ENCODE measurements at places on chromosomes 16 and 17.
A peak's percentile ranks its signal among the peaks of the same experiment; 100 is the strongest.

GRCh38 chr17:65389426-65389825 is 172.0 kb downstream of the AXIN2 start:
- no peak for DNase-seq

GRCh38 chr17:79201536-79202227 is 127.1 kb downstream of the ENGASE start:
- no peak for DNase-seq

DNA sequence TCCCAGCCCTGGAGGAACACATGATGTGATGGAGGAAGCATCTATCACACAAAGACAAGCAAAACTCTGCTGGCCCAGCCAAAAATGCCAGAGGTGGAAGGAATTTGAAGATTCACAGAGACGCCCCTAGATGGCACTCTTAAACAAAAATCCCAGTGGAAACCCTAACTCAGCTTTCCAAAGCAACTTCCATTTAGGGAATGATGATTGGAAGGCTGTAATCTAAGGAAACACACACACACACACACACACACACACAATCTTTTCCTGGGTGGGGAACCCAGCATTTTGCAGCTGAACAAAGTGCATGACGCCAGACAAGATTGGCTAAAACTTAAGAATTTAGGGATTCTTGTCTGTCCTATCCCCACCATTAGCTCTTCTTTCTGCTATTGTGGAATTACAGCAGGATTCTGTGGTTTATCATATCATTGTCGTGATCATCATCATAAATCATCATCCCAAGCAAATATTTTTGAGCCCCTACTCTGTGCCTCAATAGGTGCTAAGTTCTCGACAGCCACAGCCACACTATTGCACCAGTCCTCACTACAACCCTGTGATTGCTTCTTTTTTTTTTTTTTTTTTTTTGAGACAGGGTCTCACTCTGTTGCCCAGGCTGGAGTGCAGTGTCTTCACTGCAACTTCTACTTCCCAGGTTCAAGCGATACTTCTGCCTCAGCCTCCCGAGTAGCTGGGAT is 1.6 kb upstream of the LDAF1 start:
- DNase-seq, result peak; percentile 33

DNA sequence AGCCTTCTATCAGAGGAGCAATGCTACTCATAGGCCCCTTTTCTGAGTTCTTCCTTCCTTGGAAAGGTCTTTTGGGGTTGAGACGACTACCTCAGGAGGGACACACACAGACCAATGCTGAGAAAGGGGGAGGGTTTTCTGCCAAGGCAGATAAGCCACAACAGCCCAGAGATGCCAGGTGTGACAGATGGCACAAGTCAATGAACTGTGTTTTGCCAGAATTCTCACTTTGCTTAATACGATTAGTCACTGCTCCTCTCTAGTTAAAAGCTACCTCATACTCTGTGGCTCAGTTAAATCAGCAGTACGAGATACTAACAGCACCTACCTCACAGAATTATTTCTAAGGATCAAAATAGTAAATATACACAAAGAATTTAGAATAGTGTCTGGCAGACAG is 8.0 kb downstream of the BRD7 start:
- DNase-seq, result no peak

GRCh38 chr16:59341368-59341767 is 607.3 kb upstream of the GOT2 start:
- DNase-seq, result no peak

DNA sequence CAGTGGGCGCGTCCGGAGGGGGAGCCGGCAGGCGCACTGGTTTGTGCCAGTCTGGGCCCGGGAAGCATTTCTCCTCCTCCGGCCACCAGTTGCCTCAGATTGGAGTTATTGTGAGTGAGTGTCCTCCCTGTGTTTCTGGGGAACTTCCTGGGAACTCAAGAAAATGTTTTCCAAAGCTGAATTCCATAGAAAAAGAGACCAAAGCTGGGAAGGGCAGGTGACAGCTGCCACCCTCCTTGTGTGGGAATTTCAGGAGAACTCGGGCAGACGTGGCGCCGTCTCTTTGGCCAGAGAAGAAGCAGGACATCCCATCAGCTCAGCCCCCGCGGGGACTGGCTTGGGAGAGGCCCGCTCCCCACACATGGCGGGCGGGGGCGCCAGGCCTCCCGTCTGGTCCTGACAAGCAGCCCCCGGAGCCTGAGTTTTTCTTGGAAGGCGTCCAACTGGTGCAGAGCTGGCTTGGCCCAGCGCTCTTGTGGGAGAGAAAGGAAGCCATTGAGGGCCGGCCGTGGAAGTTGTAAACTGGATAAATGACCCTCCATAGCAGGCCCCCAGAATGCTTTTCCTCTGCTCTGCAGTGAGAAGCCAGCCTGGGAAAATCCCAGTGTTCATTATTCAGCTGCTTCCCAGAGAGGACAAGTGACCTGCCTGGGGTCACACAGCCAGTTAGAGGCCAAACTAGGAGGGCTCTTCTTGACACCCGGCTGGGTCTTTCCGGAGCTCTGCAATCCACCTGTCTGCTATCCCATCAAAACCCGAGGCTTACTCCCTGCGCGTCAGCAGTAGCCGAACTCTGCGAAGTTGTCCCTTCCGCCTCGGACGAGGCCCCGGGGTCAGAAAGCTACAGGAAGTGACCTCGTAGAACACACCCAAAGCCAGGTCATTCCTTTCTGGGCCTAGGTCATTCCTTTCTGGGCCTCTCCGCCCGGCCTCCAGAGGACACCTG is 39.2 kb upstream of the GSE1 start:
- DNase-seq, result peak; percentile 9

GRCh38 chr17:55895112-55895759 is 144.4 kb downstream of the PCTP start:
- DNase-seq, result no peak

DNA sequence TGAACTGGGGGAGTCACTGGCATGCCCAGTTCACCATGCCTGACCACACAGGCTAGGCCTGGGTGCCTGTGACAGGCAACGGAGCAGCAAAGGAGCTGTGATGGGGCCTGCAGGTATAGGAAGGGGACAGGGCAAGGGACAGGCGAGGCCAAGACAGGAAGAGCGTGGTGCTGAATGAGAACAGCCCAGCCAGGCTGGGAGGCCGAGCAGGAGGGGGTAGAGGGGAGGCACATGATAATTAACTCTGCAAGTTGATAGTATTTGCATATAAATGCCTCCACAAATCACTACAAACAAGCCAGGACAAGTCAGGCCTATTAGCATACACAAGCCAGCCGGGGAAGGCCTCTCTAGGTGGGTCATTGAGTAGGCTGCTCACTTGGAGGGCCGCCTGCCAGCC is 7.8 kb downstream of the ZFHX3 start:
- no peak for DNase-seq

GRCh38 chr17:55663400-55663799 is 59.3 kb downstream of the TMEM100 start:
- no peak for DNase-seq

DNA sequence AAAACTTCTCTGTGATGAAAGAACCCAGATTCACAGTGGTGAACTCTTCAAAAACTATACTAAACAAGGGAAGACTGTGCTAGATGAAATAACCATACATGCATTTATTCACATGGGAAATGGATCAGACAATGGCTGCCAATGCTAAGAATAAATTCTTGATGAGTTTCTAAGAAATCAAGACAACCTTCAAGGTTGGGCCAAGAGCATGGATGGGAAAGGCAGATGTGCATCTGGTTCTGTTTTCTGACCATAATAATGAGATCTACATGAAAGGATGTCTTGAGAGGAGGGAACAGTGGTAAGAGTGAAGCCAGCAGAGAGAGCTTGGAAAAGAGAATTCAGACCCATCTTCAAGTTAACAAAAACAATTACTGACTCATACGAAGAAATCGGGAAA is 31.4 kb downstream of the ANKRD11 start:
- no peak for DNase-seq

GRCh38 chr17:67637901-67638641 is 79.7 kb upstream of the NOL11 start:
- no peak for DNase-seq

- peak; percentile 77 for DNase-seq
Observed at GRCh38 chr17:72560303-72561247, 439.8 kb downstream of the SOX9 start.

- DNase-seq, result no peak
Observed at GRCh38 chr17:72097144-72097543, 23.7 kb upstream of the SOX9 start.

DNA sequence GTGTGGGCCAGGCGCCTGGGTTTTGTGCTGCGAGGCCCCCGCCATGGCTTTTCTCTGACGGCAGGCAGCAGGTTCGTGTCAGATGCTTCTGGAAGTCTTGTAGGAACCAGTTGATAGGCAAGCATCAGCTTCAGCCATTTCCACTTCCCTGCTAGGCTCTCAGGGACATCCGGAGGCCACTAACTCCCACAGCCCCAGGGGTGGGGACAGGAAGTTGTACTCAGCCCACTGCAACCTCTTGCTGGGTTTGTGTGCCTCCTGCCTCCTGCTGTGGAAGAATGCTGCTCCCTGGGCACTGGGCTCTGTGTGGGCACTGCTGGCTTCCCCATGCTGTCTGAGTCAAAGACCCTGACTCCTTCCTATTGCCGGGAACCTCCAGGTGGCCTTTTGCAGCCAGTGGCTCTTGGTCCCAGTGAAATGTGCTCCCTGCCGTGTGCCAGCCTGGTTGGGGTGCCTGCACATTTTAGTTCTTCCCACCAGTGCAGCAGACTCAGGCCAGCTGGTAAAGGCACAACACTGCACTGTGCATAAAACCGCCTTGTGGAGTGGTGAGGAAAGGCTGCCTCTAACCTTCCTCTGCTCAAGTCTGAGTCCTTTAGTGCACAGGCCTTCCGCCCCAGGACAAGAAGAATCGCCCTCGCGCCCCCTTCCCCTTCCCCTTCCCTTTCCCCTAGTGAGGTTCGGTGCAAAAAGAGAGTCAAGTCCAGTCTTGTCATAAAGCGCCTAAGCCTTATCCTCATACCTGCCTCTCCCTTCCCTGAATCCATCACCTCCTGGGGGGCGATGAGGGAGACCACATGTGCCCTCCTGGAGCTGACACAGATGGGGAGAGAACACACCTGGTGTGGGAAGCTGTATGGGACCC is 16.6 kb downstream of the LDHD start:
- no peak for DNase-seq

- no peak for DNase-seq
Observed at GRCh38 chr16:1053121-1053521, 19.4 kb upstream of the SSTR5 start.

DNA sequence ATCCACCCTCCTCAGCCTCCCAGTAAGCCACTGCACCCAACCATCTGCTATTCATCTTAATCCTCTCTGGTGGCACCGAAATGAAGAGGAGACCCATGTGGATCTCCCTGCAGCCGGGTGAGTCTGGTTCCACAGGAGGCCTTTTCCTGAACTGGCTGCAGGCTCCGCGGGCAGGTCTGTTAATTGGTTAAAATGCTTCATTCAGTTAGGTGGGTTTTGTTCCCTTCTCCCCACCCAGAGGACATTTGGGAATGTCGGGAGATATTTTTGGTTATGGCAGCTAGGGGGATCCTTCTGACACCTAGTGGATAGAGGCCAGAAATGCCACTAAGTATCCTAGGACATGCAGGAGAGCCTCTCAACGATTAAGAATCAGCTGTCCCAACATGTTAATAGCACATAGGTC is 16.7 kb downstream of the C16orf54 start:
- no peak for DNase-seq

GRCh38 chr17:47204722-47205418 is 4.3 kb upstream of the MYL4 start:
- DNase-seq, result no peak

GRCh38 chr17:32873114-32873513 is 3.8 kb downstream of the MYO1D start:
- DNase-seq, result no peak

GRCh38 chr16:84109598-84110335 is 7.0 kb downstream of the MBTPS1 start:
- no peak for DNase-seq

GRCh38 chr17:9937241-9937761 is 32.2 kb upstream of the RCVRN start:
- DNase-seq, result no peak

DNA sequence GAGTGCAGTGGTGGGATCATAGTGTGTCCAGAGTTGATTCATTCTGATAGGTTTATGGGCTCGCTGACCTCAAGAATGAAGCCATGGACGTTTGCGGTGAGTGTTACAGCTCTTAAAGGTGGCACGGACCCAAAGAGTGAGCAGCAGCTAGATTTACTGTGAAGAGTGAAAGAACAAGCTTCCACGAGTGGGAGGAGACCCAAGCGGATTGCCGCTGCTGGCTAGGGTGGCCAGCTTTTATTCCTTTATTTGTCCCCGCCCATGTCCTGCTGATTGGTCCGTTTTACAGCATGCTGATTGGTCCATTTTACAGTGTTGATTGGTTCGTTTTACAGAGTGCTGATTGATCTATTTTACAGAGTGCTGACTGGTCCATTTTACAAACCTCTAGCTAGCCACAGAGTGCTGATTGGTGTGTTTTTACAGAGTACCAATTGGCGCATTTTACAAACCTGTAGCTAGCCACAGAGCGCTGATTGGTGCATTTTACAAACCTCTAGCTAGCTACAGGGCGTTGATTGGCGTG is 17.5 kb downstream of the CACNG4 start:
- DNase-seq, result no peak

- no peak for DNase-seq
Observed at GRCh38 chr16:72840631-72841381, 207.1 kb downstream of the ZFHX3 start.

DNA sequence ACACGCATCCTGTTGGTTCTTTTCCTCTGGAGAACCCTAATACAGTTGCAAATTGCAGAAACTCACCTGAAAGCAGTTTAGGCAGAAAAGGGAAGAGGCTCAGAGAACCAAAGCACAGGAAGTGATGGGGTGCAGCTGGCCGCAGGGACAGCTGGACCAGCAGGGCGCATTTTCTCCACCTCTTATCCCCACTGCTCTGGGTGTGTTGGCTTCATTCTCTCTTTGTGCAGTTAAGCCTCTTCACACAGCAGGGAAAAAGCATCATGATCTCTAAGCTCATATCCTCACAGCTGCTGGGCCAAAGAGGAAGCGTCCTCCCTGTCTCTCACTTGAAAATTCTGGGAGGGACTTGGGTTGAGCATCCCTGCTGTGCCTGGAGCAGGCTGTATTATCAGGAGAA is 20.0 kb upstream of the LRRC75A start:
- DNase-seq, result peak; percentile 50

GRCh38 chr16:87556941-87557459 is 45.3 kb upstream of the JPH3 start:
- no peak for DNase-seq

- DNase-seq, result no peak
Observed at GRCh38 chr17:15109608-15110007, 155.5 kb downstream of the PMP22 start.

GRCh38 chr16:57539072-57539796 is 2.9 kb upstream of the CCDC102A start:
- DNase-seq, result no peak

- DNase-seq, result no peak
Observed at GRCh38 chr16:84034516-84034915, 8.1 kb downstream of the SLC38A8 start.

DNA sequence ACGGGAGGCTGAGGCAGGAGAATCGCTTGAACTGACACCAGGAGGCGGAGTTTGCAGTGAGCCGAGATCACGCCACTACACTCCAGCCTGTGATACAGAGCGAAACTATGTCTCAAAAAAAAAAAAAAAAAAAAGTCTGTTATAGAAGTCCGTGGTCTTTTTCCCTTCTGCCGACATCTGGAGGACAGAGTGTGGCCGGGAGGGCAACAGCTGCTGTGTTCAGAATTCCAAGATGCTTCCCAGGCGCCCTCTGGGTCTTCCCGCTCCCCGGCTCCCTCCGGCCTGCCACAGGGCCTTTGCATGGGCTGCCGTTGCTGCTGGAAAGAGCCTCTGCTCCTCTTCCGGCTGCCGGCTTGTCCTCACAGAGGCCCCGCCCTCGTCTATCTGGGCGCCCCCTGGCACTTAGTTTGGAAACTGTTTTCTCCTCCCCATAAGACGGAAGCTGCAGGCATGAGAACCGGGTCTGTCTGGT is 2.4 kb upstream of the CACNA1H start:
- DNase-seq, result no peak

Measured in NCI-H748 treated with DMSO at 0.1 percent for 48 hours (cell line).